Renal pelvis (tissue), 12 donors: ENCODE measurements at places on chromosomes 1 and 21. TPM values are rescaled to one million over a fixed set of nuclear protein-coding genes. Genes with fewer than 3 reads are reported as not detected.

Gene RGS16
- 1.0 TPM for polyA plus RNA-seq

DNA sequence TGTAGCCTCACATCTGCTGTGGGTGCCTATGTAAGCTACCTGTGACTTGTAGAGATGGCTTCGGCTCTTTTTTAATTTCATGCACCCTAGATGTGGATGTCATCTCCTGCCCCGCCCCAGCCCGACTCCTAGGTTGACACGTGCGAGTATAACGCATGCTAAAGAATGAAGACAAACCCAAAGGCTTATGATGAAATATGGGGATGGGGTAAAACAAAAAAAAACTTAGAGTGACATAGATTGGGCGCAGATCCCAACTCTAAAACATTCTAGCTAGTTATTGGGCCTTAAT lies 613 bp upstream of the ERO1B start:
- no peak for DNase-seq

Gene ERG
- polyA plus RNA-seq, result 20.7 TPM

Gene CAMSAP2
- polyA plus RNA-seq, result 39.5 TPM

Gene PLA2G2D
- polyA plus RNA-seq, result not detected

DNA sequence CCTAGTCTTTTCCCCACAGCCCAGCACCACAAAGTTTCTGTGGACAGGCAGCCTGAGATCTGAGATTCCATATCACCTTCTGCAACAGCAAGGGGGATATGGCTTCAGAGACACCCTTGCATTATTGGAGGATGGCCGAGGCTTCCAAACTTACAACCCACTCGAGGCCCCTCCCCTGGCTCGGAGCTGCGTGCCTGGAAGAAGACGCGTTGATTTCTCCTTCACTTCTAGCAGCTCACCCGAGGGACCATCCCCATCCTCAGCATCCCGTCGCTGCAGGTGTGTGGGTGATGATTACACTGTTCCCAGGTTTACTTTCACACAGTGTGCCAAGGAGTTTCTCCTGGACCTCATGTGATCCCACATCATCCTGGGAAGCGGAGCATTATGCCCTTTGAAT lies 277.9 kb downstream of the MATN1 start:
- no peak for DNase-seq
